Activated naive CD4-positive, alpha-beta T cell treated with anti-CD3 and anti-CD28 coated beads, Interleukin-2, amount 50 U/mL, for 72 hours (primary cell): ENCODE measurements at places on chromosomes 16 and 17. TPM values are rescaled to one million over a fixed set of nuclear protein-coding genes. Genes with fewer than 3 reads are reported as not detected.

DNA sequence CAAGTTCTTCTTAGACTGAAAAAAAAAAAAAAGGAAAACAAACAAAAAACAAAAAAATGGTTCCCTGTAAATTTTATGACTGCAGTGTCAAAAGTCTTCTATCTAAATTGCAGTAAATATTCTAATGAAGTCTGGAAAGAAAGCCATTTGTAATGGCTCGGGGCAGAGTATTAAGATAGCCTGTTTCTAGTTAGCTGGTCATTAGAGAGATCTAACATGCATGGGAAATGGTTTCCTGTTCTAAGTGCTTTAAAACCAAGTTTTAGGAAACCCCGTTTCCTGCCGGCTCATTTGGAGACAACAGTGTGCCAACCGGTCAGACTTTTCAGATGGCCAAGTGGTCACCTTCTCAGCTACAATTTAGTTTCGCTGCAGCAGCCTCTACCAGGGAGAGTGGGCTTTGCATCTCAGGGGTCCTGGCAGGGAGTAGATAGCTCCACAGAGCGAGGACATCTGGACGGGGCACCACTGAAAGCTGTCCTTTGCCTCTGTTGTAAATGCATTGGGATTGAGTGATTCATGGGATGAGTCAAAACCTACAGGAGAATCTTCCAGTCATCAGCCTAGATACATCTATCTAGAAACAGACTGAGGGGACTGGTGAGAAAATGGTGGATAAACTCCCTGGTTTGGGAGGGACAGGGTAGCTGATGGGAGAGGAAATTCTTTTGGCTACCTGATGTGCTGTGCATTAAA lies 473.2 kb upstream of the SALL1 start:
- no peak for DNase-seq

DNA sequence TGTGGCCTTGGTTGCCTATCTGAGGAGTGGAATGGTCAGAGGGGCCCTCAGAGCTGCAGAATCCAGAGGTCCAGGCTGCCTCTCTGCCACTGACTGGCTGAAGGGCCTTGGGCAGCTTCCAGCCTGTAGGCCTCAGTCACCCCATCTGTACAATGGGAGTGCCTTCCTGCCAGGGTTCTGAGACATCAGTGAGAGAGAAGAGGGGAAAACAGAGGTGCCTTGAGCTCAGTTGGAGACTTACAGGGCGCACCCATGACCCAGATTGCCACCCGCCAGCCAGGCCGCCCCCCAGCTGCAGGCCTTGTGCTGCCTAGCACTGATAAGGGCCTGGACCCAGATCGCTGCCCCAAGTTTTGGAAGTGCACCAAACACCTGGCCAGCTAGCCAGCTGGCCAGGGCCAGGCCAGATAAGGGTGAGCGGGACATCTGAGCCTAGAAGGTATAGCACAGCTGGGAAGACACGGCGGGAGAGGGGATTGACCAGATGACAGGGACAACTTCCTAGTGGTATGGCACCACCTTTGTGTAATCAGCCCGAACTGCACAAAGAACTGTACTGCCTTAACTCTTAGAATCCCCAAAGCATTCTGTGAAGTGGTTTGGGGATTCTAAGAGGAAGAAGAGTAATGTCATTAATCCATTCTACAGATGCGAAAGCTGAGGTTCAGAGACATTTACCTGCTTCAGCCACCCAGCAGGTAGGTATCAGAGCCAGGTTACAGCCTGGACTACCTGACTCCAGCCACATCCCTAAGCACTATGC lies 1.4 kb downstream of the SLC4A1 start:
- DNase-seq, result no peak

DNA sequence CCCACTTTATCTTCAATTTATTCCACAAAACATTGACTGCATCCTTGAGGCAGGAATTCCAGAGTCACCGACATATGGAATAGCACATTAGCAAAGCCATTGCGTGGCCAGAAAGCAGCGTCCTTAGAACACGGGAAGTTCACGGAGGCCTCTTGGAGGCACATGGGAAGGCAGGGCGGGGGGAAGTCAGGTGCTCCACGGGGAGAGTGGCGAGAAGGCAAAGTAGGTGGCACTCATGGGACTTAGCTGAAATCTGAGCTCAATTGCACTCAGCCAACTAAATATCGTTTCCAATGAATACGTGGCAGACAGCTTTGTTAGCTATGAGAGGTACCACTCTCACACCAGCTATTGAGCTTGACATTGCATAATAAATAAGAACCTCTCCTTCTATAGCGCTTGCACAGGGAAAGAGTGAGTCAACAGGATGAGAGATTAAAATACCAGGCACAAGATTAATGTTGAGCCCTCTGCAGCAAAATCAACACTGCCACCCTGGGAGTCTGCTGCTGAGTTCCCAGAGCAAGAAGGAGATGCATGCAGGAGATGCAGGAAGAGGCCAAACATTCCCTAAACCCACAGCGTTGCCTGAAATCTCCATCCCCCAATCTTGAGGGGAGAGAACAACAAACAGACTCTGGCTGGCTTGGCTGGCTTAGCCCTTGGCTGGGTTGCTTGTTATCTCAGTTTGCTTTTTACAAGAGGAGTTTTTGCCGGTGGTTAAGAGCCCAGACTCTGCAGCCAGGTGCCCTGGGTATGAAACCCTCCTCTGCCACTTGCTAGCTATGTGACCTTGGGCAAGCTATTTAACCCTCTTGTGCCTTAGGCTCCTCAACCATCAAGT lies 28.8 kb downstream of the ABCC12 start:
- DNase-seq, result no peak

GRCh38 chr16:66524601-66525164 lies 25.2 kb downstream of the TK2 start:
- no peak for DNase-seq

DNA sequence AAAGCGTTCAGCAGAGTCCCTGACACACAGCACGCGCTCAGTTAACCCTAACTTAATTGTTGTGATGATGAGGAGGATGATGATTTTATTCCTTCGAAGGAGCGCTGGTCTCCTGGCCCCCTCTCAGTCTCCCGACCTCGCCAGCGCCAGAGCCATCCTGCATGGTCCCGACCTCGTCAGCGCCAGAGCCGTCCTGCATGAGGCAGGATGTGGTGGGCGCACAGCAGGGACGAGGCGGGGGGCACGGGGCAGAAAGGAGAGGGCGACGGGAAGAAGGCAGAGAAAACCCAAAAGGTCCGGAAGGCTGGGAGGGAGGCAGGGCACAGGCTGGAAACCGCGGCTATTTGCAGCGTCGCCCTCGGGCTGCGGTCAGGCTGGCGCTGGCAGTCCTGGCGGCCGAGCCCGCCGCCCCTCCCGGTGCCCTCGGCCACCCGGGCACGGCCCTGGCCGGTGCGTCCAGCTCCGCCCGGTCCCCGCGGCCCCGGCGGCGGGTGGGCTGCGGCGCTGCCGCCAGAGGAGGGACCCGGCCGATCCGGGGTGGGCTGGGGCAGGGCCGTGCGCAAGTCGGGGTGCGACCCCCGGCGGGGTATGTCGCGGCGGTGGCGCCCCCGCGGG lies 3.0 kb upstream of the TAC4 start:
- no peak for DNase-seq

DNA sequence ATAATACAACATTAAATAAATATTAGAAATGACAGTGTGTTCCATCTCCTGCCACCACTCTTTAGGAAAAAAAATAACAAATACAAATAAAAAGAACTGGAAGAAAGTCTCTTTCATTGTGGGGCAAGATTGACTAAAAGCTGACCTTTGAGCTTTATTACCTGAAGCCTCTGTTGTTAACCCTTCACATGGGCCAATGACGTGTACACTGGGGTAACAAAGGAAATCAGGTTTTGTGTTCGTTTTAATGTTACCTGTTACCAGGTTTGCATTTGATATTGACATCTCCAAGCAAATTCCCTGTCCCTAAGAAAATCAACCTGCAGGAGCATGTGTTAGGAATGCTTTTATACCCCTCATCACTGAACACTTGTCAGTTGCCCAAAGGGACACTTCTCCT lies 39.0 kb downstream of the NLK start:
- no peak for DNase-seq

DNA sequence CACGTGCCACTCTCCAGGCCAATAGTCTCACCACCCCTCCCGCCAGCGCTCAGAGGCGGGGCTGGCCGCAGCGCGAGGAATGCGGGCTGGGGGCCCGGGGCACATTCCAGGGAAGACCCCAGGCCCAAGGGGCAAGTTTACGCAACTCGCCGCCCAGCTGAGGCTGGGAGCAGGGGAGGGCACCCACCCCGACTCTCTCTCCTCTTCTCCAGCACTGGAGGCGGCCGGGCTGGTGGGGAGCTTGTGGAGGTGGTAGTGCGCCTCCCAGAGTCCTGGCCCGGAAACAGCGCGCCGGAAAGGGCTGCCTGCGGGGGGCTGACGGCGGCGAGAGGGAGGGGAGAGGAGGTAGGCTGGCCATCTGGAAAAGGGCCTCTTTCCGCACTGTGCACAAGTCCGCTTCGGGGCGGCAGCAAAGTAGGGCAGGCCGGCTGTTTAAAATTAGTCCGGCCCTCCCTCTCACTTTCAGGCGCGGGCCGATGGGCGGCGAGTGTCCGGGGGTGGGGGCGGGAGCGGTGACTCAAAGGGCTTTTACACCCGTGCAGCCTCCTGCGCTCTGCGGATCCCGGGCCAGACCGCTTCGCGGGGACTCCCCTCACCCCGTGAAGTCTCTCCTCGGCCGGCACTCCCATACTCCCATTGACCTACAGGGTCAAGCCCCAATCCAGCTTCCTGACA lies 1.1 kb downstream of the FHOD1 start:
- DNase-seq, result peak; percentile 90

Gene HBQ1
- not detected for total RNA-seq

- DNase-seq, result no peak
These were observed 1.3 kb downstream of the ARHGAP23 start for GRCh38 chr17:38429476-38430100.
